ENCODE measurements at places on chromosomes 1 and 21.

GRCh38 chr1:103243481-103243880 is 135.2 kb upstream of the COL11A1 start:
- DNase-seq: no peak

- no peak for DNase-seq
These were observed 4.7 kb downstream of the RAB29 start for GRCh38 chr1:205770618-205771017.

- no peak for DNase-seq
These were observed 1.3 kb upstream of the ZNF678 start for GRCh38 chr1:227562037-227562436.

GRCh38 chr1:39405358-39405757 is 86.1 kb upstream of the BMP8A start:
- DNase-seq: no peak

- DNase-seq: no peak
These were observed 297.6 kb downstream of the DISC1 start for GRCh38 chr1:231924180-231924579.

DNA sequence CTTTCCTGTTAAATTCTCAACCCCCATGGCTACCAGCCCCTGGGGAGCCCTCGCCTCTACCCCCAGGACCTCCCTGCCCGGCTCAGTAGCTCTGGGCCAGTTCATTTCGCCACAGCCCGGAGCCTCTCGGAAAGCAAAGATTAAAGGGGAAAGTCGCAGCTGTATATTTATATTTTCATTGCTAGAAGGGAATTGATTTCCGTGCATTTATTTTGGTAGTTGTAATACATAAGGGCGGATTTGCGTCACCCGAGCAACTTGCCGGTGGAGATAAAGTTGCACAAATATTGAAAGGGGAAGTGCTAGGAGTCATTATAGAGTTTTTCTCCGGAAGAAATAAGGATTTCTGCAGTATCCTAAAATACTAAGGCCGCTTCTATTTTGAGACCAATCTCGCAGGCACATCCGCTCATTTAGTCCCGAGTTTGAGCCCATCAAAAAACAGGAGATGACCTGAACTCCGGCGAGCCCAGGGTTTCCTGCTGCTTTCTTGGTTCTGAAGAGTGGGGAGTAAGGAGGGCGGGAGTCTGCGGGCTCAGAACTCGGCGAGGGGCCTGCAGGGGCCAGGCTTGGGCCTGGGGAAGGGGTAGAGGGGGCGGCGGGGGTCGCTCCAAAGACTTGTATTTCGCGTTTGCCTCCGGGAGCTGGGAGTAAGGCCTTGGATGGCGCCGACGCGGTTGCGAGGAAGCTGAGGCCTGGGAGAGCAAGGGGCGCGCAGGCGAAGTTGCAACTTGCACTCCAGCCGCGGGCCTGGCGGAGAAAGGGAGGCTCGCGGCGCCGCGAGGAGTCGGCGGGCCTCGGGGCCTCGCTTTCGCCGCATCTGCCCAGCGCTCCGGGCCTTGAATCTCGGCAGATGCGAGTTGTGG is 2.5 kb upstream of the HLX start:
- no peak for DNase-seq

All from activated T-cell treated with anti-CD3 and anti-CD28 coated beads, Interleukin-2, amount 50 U/mL, for 72 hours (primary cell).